ENCODE measurements at places on chromosomes 12 and 14. TPM values are rescaled to one million over a fixed set of nuclear protein-coding genes. Genes with fewer than 3 reads are reported as not detected.

The RAPGEF3 gene
- 2.0 TPM for total RNA-seq

The SCN8A gene
- 0.64 TPM for total RNA-seq

The IFNG-AS1 gene
- total RNA-seq: not detected

The OR6C2 gene
- not detected for total RNA-seq

The TAMALIN gene
- not detected for total RNA-seq

The OTOGL gene
- total RNA-seq: not detected
